Urinary bladder (tissue), 4 donors: ENCODE measurements at places on chromosomes 2 and 18. TPM values are rescaled to one million over a fixed set of nuclear protein-coding genes. Genes with fewer than 3 reads are reported as not detected.

DNA sequence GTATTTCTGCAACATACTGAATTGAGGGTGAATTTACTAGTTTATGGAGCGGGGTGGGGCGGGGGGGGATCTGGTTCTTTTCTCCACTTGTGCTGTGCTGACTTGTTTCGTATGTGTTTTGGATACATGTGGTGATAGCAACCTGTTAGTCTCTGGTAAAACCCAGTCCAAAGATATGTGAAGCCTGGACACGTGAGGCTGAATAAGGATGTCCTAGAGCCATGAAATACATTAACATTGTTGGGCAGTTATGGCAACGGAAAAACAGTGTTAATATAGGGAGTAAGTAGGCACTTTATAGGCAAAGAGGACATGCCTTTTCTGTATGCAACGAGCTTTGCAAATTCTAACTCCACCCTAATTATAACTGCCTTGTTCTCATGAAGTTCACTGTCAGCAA, 42.1 kb upstream of the NEMP2 start:
- DNase-seq: peak; percentile 57

- DNase-seq: no peak
These were observed 9.4 kb downstream of the MBD2 start for GRCh38 chr18:54215069-54215468.

DNA sequence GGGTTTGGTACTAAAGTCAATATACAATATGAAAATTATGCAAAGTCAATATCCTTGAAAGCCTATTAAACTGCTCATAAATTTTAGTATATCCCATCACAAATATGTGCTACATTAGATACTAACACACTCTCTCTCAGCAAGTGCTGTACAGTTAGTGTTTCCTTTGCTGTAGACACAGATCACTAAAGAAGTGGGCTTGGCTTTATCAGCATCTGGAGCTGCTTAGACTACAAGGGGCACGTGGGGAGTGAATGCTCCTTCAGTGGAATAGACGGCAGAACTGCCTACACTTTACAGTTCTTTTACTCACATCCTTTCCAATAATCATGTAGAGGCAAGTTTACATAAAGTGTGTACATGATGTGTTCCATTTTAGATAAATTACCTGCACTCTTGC, 26.0 kb upstream of the EFEMP1 start:
- DNase-seq: no peak

DNA sequence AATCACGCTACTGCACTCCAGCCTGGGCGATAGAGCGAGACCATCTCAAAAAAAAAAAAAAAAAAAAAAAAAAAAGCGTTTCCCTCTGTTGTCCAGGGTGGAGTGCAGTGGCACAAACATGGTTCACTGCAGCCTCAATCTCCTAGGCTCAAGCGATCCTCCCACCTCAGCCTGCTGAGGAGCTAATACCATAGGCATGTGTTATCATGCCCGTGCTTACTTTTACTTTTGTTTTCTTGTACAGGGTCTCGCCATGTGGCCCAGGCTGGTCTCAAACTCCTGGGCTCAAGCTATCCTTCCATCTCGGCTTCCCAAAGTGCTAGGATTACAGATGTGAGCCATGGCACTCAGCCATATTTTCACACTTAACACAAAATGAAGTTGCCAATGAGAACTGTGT, 37.5 kb downstream of the PSME4 start:
- DNase-seq: no peak

GRCh38 chr2:223247136-223247535, 195.1 kb downstream of the KCNE4 start:
- no peak for DNase-seq

- no peak for DNase-seq
These were observed 9.4 kb upstream of the GBX2 start for GRCh38 chr2:236177604-236177966.

DNA sequence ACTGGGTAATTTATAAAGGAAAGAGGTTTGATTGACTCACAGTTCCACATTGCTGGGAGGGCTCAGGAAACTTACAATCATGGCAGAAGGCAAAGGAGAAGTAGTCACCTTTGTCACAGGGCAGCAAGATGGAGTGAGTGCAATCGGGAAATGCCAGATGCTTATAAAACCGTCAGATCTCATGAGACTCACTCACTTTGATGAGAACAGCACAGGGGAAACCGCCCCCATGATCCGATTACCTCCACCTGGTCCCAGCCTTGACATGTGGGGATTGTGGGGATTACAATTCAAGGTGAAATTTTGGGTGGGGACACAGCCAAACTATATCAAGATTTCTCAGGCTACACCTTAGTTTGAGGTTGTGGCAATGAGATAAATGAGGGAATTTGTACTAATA, 54.9 kb downstream of the AKAIN1 start:
- no peak for DNase-seq

The TTR gene
- polyA plus RNA-seq: 0.82 TPM

The FBXO41 gene
- 1.0 TPM for polyA plus RNA-seq

The DSG1 gene
- not detected for polyA plus RNA-seq
